CD4-positive, alpha-beta T cell treated with Interleukin-15 for 4 hours (primary cell): ENCODE measurements at places on chromosomes 12 and 14.

DNA sequence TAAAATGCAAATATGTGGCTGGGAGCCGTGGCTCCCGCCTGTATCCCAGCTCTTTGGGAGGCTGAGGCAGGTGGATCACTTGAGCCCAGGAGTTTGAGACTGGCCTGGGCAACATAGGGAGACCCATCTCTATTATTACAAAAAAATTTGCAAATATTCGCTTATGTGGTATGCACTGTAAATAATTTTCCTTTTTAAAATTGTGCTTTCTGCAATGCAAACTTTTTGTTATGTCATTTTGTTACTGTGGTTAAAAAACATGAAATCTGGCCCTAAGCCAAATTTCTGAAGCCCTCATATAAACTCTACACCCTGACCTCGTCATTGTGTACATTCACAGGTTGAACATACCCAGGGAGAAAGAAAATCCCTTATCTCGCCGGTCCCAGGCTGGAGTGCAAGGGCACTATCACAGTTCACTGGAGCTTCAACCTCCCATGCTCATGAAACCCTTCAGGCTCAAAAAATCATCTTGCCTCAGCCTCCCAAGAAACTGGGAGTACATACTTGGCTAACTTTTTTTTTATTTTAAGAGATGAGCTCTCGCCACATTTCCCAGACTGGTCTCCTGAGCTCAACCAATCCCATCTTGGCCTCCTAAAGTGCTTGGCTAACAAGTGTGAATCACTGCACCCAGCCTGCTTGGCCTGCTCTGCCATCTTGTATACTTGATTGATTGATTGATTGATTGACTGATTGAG lies 24.7 kb downstream of the TRAPPC6B start:
- no peak for DNase-seq

DNA sequence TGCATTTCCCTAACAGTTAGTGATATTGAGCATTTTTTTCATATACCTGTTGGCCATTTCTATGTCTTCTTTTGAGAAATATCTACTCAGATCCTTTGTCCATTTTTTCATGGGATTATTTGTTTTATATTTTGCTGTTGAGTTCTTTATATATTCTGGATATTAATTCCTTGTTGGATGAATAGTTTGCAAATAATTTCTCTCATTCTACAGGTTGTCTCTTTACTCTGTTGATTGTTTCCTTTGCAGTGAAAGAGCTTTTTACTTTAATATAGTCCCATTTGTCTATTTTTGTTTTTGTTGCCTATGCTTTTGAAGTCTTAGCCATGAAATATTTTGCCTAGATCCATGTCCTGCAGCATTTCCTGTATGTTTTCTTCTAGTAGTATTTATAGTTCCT lies 11.5 kb upstream of the SLC4A8 start:
- no peak for DNase-seq

DNA sequence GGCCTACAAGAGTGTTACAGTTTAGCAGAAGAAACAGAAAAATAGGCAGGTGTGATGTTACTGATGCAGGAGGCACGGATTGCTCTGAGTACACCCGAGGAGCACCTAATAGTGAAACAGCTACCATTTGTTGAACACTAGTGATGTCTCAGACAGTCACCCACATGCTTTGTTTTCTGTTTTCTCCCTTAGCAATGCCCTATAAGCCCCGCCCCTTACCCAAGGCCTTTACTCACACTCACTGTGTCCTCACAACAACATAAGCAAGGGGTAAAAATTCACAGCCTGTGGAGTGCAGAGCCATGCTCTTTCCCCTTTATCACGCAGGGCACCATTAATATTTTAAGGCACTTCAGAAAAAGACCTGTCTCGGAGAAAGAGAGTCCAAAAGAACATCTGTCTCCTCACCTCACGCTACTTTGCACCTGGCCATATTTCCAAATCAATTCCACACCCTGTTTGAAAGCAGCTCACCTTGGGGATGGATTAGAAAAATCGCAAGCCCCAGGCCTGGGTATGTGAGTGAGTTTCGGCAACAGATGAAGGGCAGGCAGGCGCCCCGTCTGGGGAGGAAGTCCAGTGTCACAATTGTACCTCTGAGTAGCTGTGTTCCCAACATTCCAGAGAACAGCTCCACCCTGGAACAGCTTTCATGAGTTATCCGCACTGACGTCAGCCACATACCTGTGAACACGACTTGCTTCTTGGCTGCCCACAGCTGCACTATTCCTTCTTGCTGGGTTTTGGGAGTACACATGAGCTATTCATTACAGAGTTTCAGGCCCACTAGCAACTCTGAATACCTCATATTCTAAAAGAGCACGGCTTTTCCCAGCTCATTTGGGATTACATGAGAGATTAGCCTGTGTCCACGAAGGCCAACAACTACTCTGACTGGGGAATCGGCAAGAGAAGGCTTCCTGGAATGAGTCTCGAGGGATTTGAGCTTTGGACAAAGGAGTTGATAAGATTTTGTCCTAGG lies 26.0 kb downstream of the MAPK1IP1L start:
- DNase-seq, result peak; percentile 48

- no peak for DNase-seq
Observed at GRCh38 chr12:91986084-91986483, 159.6 kb downstream of the BTG1 start.

- peak; percentile 22 for DNase-seq
Observed at GRCh38 chr12:131929581-131930456, 743 bp downstream of the PUS1 start.

DNA sequence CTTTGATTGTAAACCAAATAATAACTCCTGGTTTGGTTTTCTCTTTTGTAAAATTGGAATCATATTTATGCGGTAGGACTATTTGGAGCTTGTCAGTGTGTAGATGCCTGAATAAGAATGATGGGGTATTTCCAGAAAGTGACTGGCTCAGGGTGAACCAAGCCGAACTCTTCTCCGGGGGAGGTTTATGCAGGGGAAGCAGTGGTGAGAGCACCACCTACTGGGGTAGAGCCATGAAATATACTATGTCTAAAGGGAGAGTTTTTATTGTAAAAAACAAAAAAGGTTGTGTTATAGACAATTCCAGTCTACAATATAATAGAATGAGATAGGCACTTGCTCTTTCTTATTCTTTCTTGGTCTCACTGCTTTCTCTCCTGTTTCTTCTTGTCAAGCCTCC lies 222.9 kb upstream of the SLC16A7 start:
- DNase-seq, result no peak

- no peak for DNase-seq
Observed at GRCh38 chr14:93958567-93959238, 17.7 kb downstream of the ASB2 start.

DNA sequence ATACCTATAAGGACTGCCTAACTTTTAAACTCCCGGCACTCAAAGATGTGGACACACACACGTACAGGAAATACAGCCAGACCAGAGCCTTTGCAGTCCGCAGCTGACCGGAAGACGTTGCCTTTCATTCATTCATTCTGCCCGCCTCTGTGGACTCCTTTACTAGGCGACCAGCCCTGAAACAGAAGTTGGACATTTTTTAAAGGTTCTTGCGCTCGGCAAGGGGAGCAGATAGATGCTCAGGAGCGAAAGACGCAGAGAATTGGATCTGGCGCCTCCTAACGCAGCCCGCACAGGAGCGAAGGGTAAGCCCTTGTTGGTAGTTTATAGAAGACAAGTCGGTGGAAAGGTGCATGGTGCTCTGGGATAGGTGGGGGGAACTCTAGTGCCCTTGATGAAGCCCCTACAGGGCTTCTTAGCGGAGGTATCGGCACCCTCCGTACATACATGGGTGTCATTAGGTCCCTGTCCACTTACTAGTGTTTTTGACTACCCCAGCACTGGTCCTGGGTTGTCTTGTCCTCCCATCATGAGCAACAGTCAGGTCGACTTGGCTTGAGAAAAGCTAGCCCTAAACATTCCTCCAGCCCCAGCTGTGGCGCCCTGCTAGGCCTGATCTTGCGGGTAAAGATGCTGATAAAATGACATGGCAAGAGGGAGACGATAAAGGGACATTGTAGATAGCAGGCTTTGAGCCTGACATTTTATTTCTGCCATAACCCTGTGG lies at the start of gene KDM2B:
Gene KDM2B, minus strand, starts transcription at position 65 of the 727 bp plus-strand sequence. CDS start 112 bp downstream, outside the sequence.
- DNase-seq, result no peak

DNA sequence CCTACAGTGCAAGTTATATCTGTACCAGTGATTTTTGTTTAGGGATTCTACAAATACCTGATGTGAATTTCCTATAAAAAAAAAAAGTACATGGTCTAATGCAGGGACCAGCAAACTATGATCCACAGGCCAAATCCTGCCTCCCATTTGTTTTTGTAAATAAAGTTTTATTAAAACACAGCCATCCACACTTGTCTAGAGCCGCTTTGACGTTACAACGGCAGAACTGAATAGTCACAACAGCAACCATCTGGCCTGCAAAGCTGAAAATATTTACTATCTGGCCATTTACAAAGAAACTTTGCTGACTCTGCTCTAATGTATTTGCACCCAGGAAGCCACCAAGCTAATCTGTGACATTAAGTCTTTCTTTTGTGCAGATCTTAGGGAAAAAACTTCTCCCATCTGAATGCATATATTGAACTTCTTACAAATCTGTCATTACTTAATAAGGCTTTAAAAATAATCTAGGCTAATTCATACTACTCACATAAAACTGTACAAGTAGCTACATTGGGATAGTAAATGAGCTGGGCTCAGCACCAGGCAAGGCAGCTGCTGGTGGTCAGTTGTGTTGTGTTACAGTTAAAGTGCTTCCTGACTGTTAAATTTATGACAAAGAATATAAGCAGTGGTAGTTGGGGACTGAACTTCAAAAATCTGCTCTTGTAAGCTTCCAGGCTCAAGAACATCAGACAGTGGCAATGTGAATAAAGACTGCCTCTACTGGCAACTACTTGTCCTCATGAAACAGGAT lies 303.3 kb downstream of the MED13L start:
- DNase-seq, result no peak

GRCh38 chr12:97380440-97380839 lies 82.2 kb upstream of the RMST start:
- DNase-seq, result no peak

DNA sequence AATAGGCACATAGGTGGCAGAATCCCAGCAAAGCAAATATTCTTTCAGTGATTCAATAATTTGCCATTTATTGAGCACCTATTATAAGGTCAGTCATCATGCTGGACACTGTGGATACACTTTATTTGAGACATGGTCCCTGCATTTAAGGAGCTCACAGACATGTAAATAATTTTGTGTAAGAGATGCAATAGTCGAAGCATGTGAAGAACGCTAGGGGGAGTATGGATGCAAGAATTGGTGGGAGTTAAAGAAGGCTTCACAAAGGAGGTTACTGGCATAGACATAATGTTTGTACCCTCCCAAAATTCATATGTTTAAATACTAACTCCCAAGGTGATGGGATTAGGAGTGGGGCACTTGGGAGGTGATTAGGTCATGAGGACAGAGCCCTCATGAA lies 260.6 kb upstream of the GARIN6 start:
- DNase-seq, result no peak

DNA sequence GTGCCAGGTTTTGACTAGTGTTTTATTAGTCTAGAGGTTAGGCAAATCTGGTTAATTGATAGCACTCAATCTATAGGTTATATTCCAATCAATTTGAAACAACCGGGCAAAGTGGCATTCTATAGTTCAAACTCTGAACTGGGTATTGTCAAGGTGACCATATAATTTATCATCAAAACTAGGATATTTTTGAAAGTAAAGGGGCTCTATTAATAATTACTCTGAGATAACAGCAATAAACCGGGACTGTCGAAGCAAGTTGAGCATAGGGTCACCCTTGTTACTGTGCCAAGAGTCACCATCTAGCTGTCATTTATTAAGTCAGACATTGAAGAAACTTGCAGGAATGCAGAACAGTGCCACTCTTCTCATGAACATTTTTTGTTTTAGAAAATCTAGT lies 321.2 kb downstream of the RAD51B start:
- no peak for DNase-seq

DNA sequence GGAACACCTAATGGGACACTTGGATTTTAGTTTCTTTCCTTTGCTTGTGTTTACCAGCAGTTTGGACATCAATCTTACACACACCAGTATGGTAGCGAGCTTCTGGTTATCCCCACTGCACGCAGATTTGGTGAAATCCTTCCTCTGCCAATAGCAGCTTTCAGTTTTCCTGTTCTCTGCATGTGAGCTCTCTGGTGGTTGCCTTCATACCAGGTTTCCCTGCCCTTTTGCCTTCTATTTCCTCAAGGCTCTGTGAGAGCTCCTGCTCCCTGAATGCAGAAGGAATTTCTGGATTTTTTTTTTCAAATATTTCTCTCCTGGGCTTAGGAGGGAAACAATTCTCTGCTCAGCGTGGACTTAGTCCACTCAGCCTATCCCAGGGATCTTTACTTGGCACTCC lies 93.0 kb upstream of the CCDC91 start:
- DNase-seq, result no peak

DNA sequence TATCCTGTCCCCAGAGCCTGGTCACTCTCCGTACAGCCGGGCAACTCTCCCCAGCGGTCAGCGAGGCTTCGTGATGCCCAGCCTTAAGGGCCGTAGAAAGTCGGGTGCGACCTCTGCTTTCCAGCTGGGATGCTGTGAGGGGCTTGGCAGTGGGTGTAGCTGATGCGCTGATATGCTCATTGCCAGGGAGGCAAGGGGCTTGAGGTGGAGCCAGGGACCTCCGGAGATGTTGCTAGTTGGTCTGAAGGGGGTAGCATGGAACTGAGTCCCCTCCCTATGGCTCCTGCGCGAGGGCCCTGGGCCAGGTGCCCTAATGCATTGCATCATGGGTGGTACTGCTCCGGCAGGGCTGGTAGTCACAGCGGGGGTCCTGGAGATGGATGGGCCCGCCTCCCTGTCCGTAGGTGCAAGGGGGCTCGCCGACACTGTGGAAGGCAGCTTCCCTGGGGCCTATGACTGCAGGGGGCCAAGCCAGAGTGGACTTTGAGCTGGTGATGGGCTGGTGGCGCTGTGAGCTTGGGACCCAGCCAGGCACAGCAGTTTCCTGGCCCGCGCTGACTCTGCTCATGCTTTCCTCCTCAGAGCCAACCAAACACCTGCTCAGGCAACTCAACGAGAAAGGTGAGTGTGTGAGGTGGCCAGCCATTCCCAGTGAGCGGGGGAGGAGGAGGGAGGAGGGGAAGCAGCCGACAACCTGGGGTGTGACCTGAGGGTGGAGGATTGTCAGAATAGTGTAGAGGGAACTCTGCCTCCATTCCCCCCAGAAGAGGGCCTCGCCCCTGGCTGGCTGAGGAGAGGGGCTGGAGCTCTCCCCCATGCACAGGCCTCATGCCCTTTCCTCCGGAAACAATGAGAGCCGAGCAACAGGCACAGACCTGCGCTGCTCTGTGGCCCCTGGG lies 32.3 kb downstream of the PLEKHG3 start:
- no peak for DNase-seq

DNA sequence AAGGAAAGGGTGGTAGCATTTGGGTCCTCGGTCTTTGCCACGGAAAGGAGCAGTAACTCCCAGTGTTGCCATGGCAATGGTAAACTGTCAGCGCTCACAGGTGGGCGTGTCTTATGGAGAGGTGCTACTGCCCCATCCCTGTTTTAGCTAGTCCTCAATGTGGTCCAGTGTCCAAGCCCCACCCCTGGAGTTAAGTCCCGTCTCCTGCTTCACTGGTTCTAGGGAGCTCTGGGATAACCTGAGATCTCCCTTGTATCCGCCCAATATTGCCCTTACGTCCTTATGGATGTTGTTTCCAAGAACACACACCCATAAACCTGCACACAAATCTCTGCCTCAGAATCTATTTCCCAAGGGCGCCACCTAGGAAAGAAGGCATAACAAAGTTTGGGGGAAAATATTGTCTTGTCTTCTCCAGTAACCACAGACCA lies 64.2 kb downstream of the SPRING1 start:
- DNase-seq, result no peak
